ENCODE measurements at places on chromosomes 3 and 15.

DNA sequence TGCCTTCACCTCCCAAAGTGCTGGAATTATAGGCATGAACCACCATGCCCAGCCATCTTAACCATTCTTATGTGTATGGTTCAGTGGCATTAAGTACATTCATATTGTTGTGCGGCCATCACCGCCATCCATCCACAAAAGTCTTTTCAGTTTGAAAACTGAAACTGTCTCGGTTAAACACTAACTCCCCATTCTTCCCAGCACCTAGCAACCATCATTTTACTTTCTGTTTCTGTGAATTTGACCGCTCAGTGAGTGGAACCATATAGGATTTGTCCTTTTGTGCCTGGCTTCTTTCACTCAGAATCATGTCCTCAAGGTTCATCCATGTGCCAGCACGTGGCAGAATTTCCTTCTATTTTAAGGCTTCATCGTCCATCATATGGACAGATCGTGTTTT lies 5.8 kb downstream of the MCM2 start:
- no peak for DNase-seq

DNA sequence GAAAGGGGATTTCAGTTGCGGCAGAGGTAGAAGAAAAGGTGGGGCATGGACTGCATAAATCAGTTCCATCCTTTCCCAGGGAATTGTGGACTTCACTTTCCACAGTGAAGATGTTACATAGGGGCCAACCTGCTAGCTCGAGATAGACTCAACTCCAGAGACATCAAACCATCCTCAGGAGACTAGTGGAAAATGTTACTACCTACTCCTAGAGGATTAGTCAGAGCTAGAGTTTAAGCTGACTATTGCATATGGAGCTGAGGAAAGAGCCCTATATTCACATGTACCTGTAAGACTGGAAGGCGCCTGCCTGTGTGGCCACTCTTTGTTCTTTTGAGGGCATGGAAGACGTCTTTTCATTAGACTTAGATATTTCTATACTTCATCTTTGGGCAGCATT lies 69.2 kb downstream of the KLHL25 start:
- DNase-seq, result no peak

GRCh38 chr15:35047996-35048395 lies 37.1 kb downstream of the NANOGP8 start:
- DNase-seq, result no peak

GRCh38 chr15:79539401-79539800 lies 107.3 kb downstream of the MINAR1 start:
- no peak for DNase-seq

DNA sequence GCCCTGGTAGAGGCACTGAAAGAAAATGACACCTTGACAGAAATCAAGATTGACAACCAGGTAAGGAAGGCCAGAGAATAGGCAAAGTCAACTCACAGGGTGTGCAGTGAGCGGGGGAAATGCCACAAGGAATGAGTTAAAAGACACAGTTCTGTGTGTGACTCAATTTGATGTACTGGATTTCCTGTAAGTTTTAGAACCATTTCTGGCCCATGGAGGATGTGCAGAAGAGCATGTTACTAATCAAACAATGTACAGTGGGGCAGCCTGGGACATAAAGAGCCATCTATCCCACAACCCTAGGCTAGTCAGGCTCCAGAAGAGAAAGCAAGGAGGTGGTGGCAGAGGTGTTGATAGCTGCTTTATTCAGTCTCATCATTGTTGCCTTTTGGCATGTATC lies 31.2 kb upstream of the TMOD3 start:
- no peak for DNase-seq

Measured in Kasumi-1 (cell line).